ENCODE measurements at places on chromosomes 3 and 15.

GRCh38 chr3:193861012-193861411 lies 268.0 kb downstream of the OPA1 start:
- DNase-seq = no peak

DNA sequence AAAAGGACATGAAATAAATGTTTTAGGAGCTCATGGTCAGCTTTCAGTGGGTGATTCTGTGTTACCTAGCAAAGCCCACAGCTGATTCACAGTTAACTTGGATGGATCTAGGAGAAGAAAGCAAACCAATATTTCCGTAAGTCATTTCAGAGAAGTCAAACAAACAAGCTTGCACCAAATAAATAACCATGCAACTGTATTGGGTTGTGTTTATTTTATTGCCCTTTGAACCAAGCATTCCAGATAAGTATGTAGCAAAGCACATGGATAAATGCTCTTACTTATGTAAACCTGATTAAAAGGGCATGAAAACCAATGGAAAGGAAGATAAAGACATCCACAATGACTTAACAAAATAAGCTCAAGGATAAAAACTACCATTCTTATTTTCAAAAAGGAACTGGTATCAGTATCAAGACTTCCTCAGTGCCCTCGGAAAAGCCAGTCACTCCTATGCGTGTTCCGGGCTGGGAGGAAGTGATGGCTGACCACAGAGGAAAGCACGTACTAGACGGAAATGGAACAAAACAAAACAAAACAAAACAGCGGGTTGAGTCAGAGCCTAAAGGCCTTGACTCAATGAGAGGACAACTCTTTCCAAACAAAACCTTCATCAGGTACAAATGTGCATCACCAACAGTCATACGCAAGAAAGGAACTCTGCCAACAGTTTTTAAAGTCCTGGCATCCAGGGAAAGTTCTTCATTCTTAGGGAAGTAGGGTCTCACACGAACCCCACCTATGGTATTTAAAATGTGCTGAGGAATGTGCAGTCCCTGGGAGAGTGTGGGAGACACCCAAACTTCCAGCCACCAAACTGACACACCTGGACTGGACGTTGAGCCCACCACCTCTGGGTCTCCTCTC lies 103.3 kb downstream of the SNRK start:
- DNase-seq = peak; percentile 65

GRCh38 chr3:12395349-12396012 lies 88.8 kb upstream of the TSEN2 start:
- no peak for DNase-seq

DNA sequence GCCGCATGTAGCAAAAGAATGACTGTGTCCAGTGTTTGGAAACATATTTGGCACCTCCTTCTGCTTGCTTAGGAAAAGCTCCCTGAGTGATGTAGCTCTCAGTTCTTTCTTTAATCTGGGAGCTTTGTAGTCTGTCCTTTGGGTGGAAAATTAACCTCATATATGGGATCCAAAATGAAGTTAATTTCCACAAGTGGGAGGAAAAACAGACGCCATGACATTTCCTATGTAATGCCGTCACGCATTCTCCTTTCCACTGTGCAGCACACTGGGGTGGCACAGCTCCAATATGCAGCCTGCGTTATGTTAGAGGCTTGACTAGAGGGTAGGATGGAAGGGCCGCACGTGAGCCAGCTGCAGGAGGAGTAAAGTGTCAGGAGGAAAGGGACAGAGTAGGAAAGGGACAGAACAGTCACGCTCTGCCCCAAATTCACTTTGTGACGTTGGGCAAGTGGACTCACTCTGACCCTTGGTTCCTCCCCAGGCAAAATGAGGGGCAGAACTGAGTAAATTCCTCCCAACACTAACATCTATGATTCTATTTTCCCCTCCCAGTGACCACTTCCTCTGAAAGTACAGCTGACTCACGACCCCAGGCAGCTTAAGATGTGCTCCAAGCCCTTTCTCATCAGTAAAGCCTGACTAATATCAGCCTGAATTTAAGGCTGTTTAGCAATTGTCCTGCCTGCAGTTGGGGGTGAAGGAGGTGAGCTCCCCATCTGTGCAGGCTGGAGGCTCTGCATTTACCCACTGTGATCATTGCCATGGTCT lies 176.5 kb upstream of the PFN2 start:
- peak; percentile 1 for DNase-seq

DNA sequence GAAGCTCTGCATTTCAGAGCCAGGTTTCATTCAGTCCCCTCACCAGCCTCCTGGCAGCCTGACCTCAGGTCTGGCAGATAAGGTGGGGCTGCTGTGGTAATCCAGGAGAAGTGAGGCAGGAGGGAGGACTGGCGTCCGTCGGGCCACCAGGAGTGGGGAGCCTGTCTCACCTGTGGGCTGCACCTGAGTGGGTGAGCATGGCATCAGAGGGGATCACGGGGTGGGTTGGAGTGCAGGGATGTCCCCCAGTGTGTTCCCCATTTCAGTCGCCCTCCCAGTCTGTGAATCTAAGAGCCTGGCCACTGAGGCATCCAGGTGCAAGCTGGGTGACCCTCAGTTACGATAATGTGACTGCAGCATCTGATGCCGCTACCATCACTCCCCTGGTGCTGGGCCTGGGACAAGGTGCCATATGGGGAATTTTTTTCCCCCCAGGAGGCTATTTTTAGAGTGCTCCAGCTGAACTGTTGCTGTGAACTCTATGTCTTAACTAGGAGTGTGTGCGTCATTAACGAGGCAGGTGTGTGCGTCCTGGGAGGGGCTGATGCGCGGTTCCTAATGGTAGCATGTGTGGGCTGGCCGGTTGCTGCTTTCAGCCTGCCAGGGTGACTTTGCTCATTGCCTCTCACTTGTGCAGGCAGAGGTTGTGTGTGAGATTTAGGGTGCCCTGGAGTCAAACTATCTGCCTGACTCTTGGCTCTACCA lies 165.2 kb downstream of the SLCO3A1 start:
- DNase-seq = no peak

GRCh38 chr3:50304601-50305000 lies 1.2 kb upstream of the HYAL1 start:
- no peak for DNase-seq

DNA sequence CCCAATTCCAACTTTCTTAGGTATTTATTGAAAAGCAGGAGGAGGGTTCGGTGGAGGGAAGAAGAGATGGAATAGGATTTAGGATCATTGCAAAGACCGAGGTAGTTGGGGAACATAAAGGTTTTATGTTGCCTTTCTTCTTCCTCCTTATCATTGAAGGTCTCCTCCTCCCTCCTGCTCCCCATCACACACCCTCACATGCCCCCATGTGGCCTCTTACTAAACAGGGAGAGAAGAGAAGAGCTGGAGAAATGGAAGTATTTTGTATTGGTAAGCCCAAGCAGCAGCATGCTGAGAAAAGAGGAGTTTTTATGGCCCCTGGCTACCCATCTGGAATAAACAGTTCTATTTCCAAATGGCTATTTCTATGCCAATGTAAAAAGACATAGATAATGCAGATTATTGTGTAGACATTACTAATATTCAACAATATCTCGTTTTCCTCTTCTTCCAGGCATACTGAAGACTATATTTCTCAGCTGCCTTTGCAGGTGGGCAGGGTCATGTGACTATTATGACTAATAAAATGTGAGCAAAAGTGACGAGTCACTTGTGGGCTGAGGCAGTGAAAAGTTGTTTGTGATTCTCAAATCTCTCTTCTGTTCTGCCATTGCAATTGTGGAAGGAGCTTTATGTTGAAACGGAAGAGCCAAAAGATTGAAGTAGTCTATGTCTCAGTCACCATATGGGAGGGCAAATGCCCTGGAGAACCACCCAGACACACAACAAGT lies 5.2 kb upstream of the GPR176 start:
- no peak for DNase-seq

GRCh38 chr15:85766001-85766831 lies 28.5 kb downstream of the KLHL25 start:
- no peak for DNase-seq

GRCh38 chr3:11411956-11412355 lies 139.8 kb downstream of the ATG7 start:
- no peak for DNase-seq

- DNase-seq = no peak
Measured at GRCh38 chr3:30113906-30114305, 492.5 kb upstream of the TGFBR2 start.

DNA sequence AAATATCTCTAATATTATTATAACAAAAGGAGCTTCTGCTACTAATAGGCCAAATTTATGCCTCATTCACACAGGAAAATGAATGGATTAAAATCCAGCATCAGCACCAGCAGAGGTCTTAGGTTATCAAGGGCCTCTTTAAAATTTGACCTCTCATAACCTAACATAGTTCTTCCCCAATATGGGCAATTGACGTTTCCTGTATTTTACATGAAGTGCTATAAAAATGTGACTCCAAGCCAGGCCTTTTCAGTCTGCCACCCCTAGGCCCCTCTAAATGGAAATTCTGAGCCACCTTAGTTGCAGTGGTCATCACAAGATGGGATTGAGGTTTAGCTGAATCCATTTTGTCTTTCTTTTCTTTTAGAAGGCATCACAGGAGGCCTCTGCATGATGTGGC lies 70.1 kb downstream of the CASR start:
- no peak for DNase-seq

DNA sequence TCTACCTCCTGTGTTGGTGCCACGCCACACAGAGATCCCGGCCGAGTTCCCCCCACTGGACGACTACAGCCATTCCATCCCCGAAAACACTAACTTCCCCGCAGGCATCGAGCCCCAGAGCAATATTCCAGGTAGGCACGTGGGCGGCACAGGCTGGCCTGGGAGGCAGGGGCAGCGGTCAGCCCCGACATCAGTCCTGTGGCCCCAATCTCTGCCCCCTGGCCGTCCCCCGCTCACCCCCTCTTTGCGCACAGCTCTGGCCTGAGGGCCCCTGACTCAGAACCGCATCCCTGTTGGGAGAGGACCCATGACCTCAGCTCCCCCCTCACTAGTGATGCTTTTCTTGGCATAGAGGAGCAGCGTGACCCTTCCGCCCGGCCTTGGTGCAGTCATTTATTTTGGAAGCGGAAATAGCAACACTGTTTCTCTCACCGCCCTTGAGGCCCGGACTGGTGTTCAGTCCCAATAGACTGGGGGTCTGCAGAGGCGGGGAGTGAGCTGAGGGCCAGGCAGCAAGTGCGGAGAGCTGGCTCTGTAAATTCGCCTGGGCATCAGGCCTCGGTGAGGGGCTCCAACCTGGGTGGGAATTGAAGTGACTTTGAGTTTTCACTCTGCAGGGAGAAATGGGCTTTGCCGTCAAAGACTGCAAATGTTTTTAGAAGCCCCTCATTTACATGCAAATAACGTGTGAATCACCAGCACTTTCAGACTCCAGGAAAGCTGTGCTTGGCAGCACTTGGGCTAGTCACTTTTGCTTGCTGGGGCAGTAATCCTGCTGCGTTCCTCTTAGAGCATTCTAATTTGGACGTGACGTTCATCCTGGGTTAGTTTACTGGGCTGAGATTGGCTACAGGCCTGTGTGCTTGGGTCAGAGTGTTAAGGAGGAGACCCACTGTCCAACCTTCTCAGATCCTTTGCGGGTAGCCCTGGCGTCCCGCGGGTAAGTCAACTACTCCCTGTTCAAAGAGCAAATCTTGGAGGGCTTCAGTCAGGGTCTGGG lies 88.9 kb downstream of the AAGAB start:
- DNase-seq = no peak

GRCh38 chr3:52339612-52340011 lies 23.5 kb downstream of the DNAH1 start:
- no peak for DNase-seq

- DNase-seq = no peak
Measured at GRCh38 chr3:42214565-42215283, 51.3 kb downstream of the CCK start.

GRCh38 chr3:188516515-188516914 lies 362.6 kb downstream of the LPP start:
- DNase-seq = peak; percentile 2

- DNase-seq = no peak
Measured at GRCh38 chr3:58955308-58955707, 94.5 kb downstream of the CFAP20DC start.

GRCh38 chr3:23633261-23633960 lies 172.3 kb upstream of the UBE2E1 start:
- DNase-seq = no peak

- DNase-seq = no peak
Measured at GRCh38 chr3:124119056-124119716, 127.3 kb upstream of the ROPN1 start.

DNA sequence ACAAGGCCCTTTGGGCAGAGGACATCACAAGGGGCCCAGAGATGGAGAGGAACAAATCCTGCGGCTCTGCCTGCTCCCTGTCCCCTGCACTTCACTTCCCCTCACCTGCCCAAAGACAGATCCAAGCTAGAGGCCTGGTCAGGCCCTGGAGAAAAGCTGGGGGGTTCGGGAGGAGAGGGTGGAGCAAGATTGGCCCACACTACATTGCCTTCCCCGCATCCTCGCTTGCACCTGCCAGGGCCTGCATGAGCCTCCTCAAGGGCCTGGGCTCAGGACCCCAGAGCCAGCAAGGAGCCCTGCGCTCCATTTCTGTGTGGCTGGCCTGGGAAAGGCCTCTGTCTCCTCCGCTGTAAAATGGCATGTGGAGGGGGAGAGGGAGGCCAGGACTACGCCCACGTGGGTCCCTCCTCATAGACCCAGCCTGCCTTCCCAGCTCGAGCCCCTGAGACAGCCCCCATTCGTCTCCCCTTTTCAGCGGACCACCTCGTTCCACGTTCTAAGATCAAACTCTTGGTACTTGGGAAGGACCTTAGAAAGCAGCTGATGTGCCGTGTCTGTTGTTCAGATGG lies 106.0 kb downstream of the HMG20A start:
- no peak for DNase-seq

DNA sequence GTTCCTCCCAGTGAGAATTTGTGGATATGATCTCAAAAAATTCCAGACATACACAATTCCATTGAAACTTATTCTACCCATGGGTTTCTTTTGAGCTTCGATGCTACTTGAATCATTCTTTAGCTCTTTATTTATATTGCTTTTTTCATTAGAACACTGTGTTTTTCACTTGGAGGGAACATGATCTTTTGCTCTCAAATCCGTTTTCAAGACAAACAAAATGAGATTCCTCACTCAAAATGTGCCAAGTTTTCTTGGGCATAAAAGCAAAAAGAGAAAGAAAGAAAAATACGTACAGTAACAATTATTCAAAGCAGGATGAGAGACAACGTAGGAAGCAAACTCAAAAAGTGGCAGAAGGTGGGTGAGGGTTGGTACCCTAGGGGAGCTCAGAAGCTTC lies 118.8 kb upstream of the PDZRN3 start:
- DNase-seq = no peak

DNA sequence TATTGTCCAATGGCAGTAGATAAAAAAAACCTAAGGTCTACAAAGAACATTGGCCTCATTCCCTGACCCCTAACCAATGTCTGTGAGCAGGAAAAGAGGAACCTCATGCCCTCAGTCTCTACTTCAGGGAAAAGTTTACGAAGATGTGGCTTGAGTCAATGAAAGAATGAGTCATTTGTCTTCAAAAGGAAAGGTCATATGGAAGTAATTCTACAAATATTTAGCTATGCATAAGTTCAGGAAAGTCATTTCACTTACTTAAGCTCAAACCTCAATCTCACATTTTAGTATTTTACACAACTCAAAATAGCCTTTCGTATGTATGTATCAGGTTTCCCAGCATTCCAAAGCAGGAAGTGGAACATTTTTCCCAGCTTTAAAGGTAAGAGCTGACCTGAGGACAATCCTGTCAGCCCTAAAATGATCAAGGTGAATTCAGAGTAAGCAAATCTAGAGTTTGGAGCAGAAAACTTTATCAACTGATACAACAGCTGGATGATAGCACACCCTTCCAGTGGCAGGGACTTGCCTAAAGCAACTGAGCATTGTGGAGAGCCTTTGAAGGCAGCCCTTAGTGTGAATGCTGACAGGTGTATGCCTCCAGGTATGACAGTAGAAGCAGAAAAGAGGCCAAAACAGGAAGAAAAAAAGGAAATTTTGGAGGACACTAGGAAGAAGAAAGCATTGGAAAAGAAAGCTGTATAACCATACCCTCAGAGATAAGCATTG lies 53.9 kb upstream of the ACKR4 start:
- no peak for DNase-seq
